ENCODE measurements at places on chromosomes 7 and 10. TPM values are rescaled to one million over a fixed set of nuclear protein-coding genes. Genes with fewer than 3 reads are reported as not detected.

GRCh38 chr7:116736927-116737715 is 65.1 kb downstream of the MET start:
- no peak for DNase-seq

GRCh38 chr10:72137583-72137982 is 49.2 kb upstream of the SPOCK2 start:
- no peak for DNase-seq

The AZGP1 gene
- total RNA-seq, result 87.7 TPM

The HOXA2 gene
- total RNA-seq, result 2.1 TPM

All from upper lobe of right lung (tissue), 1 donor.